Urinary bladder (tissue), 4 donors: ENCODE measurements at places on chromosomes 3 and 15.

DNA sequence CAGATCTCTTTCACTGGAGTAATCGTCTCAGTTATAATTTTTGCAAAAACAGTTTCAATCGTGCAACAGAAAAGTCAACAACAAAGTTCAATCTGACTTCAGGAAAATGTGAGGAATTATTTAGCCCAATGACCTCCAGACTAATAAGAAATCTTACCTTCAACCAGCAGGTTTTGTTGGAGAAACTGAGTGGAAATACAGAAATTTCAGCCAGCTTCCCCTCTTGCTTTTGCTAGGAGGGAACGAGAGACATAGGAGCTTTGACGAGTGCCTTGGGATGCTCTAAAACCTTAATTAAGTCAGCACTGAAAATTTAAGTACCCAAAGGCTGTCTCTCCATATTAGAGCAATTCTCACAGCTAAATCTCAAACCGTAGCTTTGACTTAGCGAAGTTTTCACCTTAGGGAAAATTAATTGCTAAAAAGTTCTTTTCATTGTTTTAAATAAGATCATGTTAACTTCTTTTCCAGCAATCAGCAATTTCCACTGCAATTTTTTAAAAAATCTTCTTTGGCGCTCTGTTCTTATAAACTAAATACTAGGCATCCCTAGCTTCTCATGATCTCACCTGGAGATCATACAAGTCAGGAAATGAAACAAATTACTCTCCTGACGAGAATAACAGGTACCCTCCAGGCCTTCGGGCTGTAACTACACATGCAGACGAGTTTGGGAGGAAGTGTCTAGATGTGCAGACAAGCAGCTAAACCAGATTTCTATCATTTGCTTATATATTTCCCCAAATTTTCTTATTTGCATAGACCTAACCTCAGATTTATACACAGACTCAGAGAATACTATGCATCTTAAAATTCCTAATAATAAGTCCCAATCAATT is 250.2 kb downstream of the FAM43A start:
- DNase-seq, result no peak

GRCh38 chr15:100670505-100671021 is 68.2 kb downstream of the ASB7 start:
- DNase-seq, result no peak

DNA sequence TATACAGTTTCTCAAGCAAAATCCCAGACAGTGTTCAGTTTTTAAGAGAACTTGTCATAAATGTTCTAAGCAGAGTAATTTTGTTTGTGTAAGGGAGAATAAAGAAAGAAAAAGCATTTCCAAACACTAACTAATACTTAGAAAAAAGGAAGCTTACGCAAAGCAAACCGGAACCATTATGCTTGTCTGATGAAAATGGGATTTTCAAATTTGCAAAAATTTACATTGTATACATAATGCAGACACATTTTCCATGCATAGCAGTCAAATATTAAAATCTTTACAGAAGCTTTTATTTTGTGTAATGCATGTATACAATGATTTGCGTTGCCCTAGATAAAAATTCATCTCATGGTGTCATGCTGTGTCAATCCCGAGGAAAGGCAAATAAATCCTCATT is 229.0 kb downstream of the SLC9A9 start:
- DNase-seq, result no peak

DNA sequence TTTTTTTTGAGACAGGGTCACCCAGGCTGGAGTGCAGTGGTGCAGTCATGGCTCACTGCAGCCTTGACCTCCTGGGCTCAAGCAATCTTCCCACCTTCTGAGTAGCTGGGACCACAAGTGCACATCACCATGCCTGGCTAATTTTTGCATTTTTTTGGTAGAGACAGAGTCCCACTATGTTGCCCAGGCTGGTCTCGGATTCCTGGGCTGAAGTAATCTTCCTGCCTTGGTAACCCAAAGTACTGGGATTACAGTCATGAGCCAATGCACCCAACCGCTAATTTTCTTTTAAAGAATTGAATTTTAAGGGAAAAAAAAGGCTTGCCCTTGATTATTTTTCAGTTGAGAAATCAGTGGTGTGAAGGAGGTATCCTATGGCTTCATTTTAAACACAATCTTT is 334.0 kb downstream of the SOX2 start:
- no peak for DNase-seq

GRCh38 chr3:186502138-186502948 is 41.8 kb downstream of the CRYGS start:
- no peak for DNase-seq

- no peak for DNase-seq
These were observed 113.4 kb downstream of the ETFA start for GRCh38 chr15:76197703-76198455.

- no peak for DNase-seq
These were observed 316.6 kb upstream of the TGFBR2 start for GRCh38 chr3:30289766-30290165.

- no peak for DNase-seq
These were observed 153.9 kb upstream of the TPM1 start for GRCh38 chr15:62888623-62889022.

GRCh38 chr15:28044121-28044672 is 54.9 kb downstream of the OCA2 start:
- DNase-seq, result no peak

DNA sequence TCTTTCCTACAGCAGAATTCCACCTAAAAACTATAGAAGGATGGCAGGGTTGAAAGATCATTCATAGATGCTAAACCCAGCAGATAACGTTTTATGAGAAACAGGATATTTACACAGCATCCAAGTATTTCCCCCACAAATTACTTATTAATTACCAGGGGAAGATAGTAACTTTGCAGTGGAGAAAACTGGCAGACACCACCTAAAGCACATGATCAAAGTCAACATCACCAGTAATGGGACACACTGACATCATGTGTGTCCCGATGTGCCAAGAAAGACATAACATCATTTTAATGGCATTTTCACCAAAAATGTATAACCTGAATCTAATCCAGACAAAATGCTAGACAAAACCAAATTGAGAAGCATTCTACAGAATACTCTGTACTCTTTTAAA is 220.4 kb upstream of the THBS1 start:
- no peak for DNase-seq

GRCh38 chr3:57998366-57999283 is 9.6 kb upstream of the FLNB start:
- DNase-seq, result no peak

DNA sequence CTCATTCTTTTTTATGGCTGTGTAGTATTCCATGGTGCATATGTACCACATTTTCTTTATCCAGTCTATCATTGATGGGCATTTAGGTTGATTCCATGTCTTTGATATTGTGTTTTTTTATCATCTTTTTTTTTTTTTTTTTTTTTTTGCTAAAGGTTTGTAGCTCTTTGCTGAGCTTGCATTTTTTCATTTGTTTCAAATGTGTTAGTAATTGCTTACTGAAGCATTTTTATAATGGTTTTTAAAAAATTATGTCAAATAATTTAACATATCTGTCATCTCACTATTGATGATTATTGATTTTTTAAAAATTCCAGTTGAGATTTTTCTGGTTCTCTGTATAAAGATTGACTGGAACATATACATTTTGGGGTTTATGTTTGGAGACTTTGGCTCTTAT is 934.6 kb downstream of the TUSC7 start:
- DNase-seq, result no peak

- no peak for DNase-seq
These were observed 1.8 kb downstream of the DUOX2 start for GRCh38 chr15:45112143-45112590.

DNA sequence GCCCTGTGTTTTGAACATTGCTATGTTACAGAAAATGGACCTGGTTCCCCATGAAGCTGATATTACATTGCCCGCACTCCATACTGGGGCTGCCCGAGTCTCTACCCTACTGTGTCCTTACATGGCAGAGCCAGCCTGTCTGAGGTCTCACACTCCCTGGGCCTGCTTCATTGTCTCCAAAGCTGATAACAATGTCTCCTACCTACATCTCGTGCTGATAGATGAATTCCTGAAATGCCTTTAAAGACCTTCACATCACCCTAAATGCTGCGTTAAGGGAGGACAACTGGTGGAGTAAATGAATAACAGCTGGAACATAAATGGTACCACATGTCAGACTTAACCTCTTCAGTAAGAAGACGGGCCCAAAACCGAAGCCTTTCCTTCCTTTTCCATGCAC is 62.9 kb upstream of the PTX3 start:
- DNase-seq, result no peak

GRCh38 chr3:150605998-150606641 is 3.0 kb downstream of the SELENOT start:
- DNase-seq, result no peak

- no peak for DNase-seq
These were observed 36.3 kb downstream of the MESD start for GRCh38 chr15:80953001-80953952.
